ENCODE measurements at places on chromosomes 2 and 18.

DNA sequence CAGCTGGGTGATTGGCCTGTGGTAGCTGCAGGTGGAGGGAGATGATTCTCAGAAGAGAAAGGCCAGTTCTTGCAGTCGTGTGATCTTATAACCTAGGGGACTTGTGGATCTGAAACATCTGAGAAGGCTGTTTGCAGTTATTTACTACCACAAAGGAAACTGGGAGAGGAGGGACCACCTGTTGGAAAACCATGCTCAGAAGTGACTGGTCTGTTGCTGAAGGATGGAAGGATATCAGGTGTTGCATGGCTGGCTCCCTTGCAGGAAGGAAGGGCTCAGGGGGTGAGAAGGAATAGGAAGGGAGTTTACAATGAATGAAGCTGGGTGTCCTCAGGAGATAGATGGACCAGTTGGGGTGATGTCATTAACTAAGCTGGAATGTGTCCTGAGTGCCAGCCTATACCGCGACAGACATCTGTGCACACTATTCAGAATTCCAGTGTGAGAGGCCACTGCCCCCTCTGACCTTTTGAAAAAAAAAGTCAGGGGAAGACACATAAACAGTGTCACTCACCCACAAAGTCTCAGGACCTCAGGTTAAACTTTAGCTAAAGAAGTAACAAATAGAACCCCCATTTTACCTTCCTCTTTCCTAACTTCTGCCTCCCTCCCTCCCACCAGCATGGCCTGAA lies 17.5 kb downstream of the IGFBP2 start:
- no peak for DNase-seq

DNA sequence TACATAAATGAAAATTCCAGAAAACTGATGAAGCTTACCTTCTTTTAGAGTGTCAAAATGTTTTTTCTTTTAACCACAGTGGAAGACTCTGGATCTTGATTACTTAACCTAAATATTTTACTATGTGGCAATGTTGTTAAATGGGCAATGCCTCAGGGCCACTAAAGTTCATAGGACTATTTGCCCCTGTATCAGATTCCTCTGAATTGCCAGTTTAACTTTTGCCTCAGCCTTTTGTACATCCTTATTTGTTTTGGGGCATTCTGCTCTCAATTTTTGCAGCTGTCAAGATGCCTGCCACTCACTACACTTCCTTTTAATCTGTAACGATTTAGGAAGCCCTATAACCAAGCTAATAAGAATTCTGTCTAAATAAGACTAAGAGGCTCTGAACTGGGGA lies 31.7 kb upstream of the SERTAD2 start:
- no peak for DNase-seq

DNA sequence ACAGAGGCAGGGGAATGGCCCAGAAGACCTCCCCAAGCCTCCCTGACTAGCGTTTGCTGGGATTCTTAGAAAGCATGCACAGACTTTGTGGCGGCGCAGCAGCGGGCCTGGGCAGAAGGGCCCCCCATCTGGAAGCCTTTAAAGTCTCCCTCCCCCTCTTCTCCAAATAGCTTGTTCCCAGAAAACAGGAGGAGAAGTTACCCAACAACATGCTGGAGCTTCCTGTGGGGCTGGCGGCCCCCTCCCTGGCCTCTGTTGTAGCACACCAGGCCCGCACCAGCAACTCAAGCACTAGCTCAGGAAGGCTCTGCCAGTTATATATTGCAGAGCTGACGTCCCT lies 334.8 kb downstream of the DYSF start:
- no peak for DNase-seq

DNA sequence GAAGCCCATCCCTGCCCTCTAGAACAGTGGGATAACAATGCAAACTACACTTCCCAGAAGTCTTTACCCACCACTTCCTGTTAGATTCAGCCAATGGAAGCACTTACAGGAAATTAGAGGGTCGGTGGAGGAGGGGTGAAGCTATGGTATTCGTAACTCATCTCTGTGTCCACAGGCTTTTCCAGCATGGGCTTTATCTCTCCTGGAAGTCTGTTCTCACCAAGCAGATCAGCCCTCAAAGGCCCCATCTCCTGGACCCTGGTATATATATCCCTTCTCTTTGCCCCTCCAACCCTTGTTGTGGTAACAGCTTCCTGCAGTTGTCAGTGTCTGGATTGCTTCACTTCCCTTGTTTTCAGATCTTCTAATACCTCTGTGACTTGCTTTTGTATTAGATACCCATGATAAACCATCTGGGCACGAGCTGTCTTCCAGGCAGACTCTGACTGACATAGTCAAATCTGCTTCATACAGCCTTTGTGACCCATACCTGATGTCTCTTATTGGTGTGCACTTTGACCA lies 475.0 kb upstream of the POU3F3 start:
- DNase-seq: peak; percentile 67

DNA sequence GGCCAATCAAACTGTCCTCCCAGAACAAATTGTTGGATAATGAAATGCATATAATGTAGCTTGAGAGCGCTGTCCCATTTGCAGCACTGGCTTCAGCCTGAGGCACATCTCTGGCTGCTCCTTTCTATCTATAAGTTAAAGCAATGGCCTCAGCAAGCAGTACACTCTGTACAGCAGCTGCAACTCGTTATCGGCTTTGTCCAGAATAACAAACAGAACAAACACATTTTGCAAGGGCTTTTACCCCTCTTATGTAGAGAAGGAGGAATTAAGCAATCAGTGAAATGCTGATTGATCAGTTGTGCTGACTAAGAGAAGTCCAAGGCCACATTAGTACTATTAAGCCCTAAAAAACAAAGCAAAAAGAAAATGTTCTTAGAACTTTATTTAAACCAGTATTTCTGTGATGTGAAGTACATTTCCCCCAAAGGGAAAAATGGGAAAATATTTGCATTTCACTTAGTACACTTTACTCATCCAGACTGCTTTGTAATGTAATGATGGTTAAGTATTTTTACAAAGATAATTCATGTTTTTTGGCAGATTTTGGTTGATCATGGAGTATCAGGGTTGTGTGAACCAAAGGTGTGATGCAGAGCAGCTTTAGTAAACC lies 15.0 kb upstream of the CPS1 start:
- DNase-seq: no peak

DNA sequence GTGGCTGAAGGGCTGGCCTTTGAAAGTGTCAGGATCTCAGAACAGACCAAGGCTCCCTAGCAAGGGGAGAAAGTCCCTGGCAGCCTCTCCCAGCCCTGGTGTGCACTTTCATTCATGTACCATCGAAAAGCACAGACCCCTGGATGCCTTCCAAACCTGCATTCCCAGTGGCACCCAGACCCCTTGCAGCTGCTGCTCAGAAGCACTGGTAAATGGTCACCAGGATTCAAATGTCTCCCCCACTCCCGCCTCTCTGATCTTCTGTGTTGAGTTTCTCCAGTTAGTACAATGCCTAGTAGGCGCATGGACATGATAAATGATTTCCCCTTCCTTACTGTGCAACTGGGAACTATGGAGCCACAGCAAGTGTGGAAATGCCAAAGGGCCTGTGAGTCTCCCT lies 180.0 kb downstream of the GLI2 start:
- DNase-seq: no peak

GRCh38 chr2:58730764-58731487 lies 489.8 kb upstream of the FANCL start:
- no peak for DNase-seq

- DNase-seq: no peak
Measured at GRCh38 chr18:32258558-32259204, 68.8 kb downstream of the MEP1B start.

GRCh38 chr2:241859017-241859435 lies 332 bp upstream of the PDCD1 start:
- no peak for DNase-seq

GRCh38 chr2:240136671-240137292 lies 677 bp upstream of the COPS9 start:
- DNase-seq: no peak

DNA sequence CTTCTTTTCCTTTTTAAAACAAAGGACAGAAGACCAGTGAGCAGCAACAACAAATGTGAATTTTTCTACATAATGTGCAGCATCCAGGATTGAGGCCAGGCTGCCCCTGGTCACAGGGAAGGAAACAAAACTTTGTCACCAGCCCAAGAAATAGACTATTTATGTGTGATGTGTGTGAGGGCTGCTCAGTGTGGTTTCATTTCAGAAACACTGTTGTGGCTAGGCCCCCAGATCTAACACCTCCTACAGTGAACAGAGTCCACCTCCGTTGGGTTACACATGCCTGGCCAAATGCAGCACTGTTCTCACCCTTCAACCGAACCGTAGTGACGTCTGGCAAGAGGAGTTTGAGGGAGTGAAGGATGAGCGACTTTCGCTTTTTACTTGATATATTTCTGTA lies 146.3 kb upstream of the RIOK3 start:
- DNase-seq: no peak

DNA sequence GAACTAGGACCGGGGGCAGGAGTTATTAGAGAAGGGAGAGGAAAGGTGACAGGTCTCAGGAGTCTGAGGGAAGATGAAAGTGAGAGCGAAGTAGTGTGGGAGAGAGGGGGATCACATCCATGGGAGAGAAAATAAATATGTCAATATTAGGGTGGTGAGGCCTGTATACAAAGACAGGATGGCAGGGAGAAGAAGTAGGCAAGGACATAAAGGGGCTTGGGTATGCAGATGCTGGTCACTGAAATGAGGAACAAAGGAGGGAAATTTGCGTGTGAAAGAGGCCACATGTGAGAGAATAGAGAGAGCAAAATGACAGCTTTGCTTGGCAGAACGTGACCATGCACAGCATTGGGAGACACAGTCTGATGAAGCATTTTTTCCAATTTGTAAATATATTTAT lies 13.6 kb downstream of the METAP1D start:
- DNase-seq: no peak

- no peak for DNase-seq
Measured at GRCh38 chr18:34543945-34544344, 166.2 kb upstream of the DTNA start.

- peak; percentile 37 for DNase-seq
Measured at GRCh38 chr2:102186791-102187495, at the start of gene IL1RL2. IL1RL2 (plus strand) TSS chr2:102187023; CDS start chr2:102187868, 845 bp downstream.

DNA sequence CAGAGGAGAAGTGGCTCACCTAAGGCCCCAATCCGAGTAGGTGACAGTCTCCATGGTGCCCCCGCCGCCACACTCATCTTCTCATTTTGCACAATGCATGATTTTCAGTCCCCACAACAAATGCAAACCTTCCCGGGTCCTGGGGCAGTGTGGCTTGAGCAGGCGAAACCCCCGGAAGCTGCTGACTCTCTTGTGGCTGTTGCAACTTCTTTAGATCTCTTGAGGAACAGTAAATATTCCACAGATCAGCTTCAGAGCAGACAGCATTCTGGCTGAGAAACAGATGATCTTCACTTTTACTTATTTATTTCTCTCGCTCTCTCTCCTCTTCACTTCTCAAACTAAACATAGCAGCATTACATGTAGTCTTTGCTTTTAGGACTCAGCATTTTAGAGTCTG lies 51.9 kb downstream of the ASAP2 start:
- peak; percentile 17 for DNase-seq

DNA sequence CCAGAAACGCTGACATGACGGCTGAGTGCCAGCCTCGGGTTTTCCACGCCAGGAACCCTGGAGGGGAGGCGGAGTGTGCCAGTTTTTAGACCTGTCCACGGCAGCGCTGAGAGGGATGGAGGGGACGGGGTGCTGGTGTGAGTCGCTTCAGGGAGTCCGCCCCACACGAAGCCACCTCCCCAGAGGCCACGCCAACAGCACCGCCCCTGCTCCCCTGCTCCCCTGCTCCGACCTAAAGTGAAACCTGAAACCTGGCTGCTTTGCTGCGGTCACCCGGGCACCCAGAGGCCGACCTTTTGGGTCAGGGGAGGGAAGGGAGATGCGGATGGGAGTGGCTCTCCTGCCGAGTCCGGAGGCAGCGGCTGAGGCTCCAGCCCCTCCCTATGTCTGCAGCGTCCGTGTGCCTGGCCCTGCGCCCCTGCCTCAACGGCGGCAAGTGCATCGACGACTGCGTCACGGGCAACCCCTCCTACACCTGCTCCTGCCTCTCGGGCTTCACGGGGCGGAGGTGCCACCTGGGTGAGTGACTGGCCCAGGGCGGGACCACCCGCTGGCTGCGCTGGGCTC lies 38.1 kb downstream of the SNED1 start:
- no peak for DNase-seq

GRCh38 chr18:22604986-22605421 lies 187.3 kb upstream of the CTAGE1 start:
- no peak for DNase-seq

Measured in right hindlimb (tissue), 1 donor.